ENCODE measurements at places on chromosomes 4 and X.

DNA sequence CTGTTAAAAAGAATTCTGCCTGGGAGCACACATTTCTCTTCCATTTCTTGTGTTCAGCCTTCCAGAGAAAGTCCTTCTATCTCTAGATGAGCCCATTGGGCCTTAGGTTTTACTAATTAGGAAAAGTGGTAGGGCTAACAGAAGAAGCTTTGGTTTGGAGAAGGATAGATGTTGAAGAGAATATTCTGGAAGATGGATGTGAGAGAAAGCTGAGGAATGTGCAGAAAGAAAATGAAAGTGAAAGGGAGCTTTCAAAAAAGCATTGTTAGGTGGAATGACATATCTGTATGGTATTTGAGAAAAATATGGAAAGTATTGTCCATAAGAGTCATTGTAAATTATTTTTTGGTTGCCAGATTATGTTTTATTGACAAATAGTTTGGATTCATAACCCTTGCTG lies 474.8 kb upstream of the SLIT2 start:
- no peak for DNase-seq

- DNase-seq = no peak
Measured at GRCh38 chr4:77500801-77501200, 104.8 kb upstream of the CXCL13 start.

GRCh38 chrX:123219916-123220315 lies 35.8 kb downstream of the GRIA3 start:
- DNase-seq = no peak

DNA sequence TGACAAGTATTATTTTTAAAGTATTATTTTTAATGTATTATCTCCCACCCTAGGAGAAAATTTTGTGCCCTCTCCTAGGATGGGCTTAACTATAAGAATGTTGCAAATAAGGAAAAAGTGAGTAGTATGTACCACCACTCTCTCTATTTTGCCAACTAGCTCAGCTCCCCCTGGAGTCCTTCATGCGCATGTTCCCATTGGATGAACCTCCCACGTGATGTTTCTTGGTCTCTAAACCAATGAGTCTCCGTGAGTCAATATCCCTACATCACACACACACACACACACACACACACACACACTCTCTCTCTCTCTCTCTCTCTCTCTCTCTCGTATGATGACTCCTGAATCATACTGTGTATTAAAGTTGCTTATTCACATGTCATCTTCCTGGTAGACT lies 129.7 kb upstream of the ZFP42 start:
- no peak for DNase-seq

All from LNCaP clone FGC (cell line).